NCI-H2081 treated with DMSO at 0.1 percent for 48 hours (cell line): ENCODE measurements at places on chromosomes 7 and 10.
A peak's percentile ranks its signal among the peaks of the same experiment; 100 is the strongest.

DNA sequence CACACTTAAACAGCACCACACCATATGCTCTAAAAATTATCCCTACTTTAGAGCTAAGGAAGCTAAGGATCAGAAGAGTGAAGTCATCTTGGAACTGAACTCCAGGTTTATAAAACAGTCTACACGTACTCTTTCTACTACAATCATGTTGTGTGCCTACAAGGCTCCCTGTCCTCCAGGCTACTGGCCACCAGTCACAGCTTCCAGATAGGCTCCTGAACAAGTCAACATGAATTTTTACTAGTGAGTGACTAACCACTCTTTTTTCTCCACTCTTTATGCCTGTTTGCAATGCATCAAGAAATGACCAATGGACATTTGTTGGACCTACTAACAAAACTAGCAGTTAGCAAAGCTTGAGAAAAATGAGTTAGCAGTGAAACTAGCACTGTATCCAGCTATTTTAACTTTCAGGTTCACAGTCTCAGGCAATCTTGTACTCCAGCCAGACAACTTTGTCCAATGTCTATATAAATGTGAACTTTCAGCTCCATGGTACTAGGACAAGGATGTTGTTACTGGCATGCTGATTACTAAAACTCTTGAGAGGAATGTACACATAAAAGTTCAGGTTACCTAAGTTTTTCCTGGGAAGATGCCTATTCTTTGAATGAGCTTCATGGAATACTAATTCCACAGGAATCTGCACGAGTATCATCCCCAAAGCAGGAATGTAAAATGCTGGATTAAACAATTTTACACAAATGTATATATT is 180.0 kb downstream of the BTAF1 start:
- no peak for DNase-seq

DNA sequence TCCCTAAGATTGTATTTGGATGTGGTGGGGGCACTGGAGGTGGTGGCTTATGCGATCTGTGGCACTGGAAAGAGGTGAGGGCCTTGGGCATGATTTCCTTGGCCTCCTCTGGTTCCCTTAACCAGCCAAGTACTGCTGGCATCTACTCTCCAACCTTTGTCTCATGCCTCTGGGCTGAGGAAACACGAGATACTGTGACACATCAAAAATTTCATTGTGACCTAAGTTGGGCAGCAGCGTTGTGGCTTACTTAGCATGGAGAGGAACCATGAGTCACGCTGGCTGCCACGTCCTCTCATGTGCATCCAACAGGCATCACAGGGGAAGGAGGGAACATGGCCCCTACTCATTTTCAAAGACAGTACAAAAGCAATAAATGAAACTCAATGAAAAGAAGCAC is 29.7 kb upstream of the GSDME start:
- DNase-seq: no peak

- DNase-seq: peak; percentile 45
Measured at GRCh38 chr7:117715784-117716445, 157.3 kb downstream of the CTTNBP2 start.

- no peak for DNase-seq
Measured at GRCh38 chr10:70913893-70914240, 25.5 kb upstream of the PCBD1 start.

DNA sequence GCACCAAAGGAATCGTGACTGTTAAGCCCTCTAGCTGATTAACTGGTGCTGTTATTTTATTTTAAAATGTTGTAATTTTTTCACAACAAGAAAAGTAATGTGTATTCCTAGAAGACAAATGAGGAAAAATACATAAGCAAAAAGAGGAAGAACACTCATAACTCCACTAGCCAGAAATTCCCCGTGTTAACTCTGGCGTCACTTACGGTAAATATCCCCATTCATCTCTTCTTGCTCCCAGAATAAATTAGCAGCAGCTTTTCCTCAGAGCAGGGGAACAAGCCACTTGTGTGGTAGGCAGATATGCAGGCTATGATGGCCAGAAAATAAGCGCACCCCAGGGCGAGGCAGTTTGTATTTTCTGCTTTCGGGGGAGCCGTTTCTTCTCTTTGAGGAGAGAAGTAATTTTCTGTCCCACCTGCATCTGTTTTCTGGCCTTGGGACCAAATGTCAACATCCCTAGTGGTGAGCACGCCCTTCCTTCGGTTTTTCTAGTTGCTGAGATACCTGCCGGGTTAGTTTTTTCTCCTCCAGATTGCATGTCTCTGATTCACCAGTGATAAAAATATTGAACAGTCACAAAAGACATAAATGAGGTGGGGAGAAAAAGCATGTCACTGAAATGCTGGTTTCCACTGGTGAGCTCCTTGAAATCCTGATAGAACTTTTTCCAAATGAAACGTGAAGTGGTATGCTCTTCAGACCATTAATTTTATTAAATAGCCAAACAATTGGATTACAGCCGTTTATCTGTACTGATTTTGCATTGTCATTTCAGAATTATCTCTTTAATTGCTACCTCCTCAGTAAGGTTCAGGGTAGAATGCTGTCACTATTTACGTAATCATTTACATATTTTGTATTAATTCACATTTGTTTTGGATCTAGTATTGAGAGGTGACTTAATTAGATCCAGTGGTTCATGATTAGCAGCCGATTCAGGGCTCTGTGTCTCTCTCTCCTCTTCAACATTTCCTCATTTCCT is 268.1 kb downstream of the CAMK1D start:
- no peak for DNase-seq

DNA sequence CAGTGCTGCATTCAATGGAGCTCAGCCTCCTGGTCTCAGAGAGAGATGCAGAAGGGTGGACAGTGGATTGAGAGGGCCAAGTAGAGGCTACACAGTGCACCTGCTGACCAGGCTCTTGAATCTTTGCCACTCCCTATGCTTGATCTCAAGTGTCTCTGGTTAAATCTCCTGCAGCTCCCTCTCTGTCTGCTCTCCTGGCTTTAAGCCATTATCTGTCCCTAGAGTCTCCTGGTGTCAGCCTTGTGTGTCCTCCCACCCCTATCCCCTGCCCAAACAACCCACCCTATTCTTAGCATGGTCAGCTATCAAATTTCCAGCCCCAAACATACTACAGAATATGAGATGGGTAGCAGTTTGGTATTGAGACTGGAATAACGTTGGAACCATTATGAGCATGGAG is 479.3 kb upstream of the CELF2 start:
- DNase-seq: no peak

GRCh38 chr10:124650820-124651401 is 93.3 kb downstream of the FAM53B start:
- no peak for DNase-seq

DNA sequence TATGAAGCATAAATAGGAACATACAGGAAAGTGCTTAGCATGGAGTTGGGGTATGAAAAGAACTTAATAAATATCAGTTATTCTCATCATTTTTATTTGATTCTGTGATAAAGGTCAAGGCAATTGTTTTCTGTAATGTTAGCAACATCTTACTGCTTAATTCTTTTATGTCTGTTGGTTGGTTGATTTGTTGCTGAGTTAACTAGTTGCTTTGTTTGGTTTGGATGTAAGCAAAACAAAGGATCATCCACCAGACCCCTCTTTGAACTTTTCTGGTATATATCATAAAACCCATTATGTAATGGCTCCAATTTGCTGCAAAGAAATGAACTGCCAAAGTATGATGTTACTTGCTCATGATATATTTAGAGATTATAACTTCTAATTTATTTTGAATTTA is 44.5 kb downstream of the CH25H start:
- DNase-seq: no peak

DNA sequence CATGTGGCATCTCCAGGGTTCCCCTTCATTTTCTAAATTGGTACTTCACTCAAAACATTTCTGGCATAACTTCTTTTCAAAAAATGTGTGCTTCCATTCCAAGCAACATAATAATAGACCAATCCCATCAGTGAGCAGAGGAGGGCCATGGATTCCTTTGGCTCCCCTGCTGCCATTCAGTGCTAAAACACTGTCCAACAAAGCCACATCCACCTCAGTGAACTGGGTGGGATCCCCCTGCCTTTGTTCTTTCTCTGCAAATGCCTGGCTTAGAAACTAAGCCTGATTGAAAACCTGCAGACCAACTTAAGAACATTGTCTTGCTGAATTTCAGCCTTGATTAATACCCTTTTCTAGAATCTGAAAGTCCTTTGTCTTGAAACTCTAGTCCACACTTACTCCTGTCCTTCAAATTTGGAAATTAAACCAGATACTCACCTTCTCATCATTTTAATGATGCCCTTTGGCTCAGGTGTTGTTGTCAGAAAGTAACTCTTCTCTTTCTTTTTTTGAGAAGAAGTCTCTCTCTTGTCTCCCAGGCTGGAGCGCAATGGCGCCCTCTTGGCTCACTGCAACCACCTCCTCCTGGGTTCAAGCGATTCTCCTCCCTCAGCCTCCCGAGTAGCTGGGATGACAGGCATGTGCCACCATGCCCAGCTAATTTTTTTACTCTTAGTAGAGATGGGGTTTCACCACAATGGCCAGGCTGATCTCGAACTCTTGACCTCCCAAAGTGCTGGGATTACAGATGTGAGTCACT is 132.3 kb downstream of the PLXNA4 start:
- no peak for DNase-seq

GRCh38 chr7:85525676-85526075 is 338.8 kb upstream of the SEMA3D start:
- no peak for DNase-seq

- DNase-seq: no peak
Measured at GRCh38 chr10:80501913-80502521, 35.7 kb upstream of the SH2D4B start.

GRCh38 chr10:45053569-45054100 is 52.9 kb downstream of the ZNF22 start:
- no peak for DNase-seq

GRCh38 chr10:116112232-116113231 is 160.5 kb downstream of the GFRA1 start:
- DNase-seq: no peak

- DNase-seq: no peak
Measured at GRCh38 chr10:33157103-33157502, 177.4 kb downstream of the NRP1 start.

DNA sequence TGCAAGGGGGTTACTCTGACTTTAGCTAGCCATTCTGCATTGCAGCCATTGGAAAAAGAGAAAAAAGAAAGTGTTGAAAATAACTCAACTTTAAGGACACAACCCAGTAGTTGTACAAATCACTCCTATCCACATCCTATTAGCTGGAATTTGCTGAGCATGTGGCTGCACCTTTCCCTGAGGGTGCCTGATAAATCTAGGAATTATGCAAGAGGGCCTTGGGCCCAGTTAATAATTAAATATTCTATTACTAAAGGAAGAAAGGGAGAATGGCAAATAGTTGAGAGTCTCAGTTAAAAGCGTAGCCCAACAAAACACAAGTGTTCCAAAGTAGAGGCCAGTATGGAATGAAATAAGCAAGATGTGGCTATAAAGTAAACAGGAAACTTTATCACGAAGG is 200.9 kb upstream of the CNTNAP2 start:
- no peak for DNase-seq

GRCh38 chr10:95399183-95399582 is 108.4 kb upstream of the PDLIM1 start:
- no peak for DNase-seq

DNA sequence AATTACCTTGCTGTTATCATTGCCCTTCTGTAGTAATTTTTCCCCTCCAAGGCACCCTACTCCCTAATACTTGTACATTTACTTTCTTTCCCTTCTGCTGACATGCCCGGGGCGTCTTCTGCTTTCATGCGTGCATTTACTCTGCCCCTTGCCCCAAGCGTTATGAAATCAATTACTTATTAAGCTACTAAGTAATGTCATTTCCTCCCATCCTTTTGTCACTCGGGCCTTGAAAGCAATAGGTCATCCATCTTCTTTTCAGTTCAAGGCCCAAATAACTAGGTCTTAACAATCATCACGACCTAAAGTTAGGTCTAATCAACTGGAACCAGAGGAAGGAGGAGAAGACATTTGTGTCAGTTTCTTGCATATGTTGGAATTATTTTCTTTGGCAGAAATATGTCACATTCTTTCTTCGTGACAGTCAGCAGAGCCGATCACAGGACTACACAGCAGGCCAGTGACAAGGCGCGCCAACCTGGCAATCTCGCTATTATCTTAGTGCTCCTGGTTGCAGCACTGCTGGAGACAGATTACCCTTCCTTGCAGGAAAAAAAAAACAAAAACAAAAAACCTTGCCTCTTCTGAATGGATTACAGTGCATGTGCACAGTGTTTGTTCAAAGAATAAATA is 179.2 kb downstream of the RELN start:
- DNase-seq: no peak

DNA sequence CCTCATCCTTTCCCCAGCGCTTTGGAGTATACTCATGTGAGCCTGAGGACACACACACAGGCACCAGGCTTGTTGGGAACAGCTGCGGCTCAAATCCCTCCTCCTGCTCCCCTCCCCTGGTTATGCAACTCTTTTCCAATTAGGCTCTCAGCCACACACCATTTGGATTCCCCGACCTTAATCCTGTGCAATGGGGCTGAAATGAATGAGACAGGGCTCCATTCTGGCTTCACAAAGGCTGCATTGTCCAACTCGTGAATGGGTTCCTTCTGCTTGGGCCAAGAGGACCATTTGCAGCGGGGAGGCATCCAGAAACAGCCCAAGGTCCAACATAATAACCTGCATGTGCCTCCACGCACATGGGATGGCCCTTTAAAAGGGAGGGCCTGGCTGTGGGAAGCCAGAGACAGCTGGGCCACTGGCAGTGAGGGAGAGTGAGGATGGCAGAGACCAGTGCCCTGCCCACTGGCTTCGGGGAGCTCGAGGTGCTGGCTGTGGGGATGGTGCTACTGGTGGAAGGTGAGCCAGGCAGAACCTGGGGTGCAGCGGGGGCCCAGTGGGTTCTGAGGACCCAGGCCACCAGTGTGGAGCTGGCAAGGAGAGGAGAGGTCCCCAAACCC is at the start of gene RGR:
TSS of gene RGR (plus strand) at position 403 of the 620 bp plus-strand sequence. CDS start at position 441, 38 bp downstream.
- no peak for DNase-seq

DNA sequence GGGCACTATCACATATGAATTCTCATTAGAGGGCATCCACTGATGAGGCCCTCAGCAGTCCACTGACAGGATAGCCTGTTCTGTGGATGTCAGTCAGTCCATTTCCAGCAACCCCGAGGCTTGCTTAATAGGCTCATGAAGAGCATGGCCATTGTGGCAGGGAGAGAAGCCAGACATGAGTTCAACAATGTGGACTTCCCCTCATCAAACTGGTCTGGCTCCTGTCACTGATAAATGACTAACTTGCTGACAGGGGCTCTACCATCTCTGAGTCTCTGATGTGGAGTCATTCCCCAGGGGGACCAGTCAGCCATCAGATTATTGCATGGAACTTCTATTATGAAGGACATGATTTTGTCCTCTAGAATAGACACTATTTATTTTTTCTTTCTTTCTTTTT is 19.8 kb upstream of the TRIL start:
- DNase-seq: no peak

GRCh38 chr7:157616426-157616825 is 279.6 kb downstream of the DNAJB6 start:
- DNase-seq: no peak

- DNase-seq: no peak
Measured at GRCh38 chr10:74480778-74481177, 329.8 kb downstream of the ADK start.

DNA sequence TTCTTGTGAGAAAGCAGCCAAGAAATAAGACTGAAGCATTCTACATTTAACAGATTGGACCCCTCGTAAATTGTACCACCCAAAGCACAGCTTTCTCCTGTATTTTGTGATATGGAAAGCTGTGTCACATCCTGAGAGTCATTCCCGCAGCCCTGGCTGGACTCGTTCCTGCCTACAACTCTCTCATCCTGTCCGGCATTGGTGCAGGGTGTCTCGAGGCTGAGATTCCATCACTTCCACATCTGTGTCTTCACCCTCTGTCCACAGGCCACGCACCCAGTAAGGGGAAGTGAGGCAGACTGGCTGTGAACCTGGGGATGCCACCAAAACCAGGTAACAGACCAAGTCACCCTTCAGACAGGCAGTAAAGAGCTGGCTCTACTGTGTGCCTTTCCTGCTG is 146.2 kb upstream of the KLF6 start:
- DNase-seq: no peak
